ENCODE measurements at places on chromosomes 1 and 21.

- no peak for DNase-seq
Measured at GRCh38 chr21:35945089-35945671, 115.1 kb downstream of the SETD4 start.

GRCh38 chr1:95916616-95917015 lies 682.6 kb downstream of the RWDD3 start:
- no peak for DNase-seq

- DNase-seq: no peak
Measured at GRCh38 chr1:97506368-97506767, 414.5 kb downstream of the DPYD start.

DNA sequence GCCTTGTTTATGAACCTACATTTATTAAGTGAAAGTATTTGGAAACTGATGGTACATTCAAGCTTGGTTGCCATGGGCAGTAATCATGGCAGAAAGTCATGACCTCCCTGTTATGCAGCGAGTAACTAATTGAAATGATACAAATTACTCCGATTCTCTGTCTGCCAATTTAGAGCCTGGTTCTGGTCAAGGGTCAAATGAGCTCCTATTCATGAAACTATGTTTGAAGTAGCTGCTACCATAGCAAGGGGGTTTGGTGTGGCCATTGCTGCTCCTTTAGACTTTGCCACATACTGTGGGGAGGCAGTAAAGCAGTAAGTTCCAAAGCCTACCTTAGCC lies 187.2 kb upstream of the FOXD3 start:
- DNase-seq: no peak

- DNase-seq: no peak
Measured at GRCh38 chr1:1889090-1889750, 1.7 kb downstream of the GNB1 start.

GRCh38 chr1:205500240-205501233 lies 3.9 kb upstream of the CDK18 start:
- DNase-seq: no peak
